ENCODE measurements at places on chromosomes 1 and 21.

GRCh38 chr21:36835383-36835795, 131.1 kb downstream of the HLCS start:
- no peak for DNase-seq

GRCh38 chr21:17359781-17360180, 153.1 kb upstream of the CXADR start:
- no peak for DNase-seq

GRCh38 chr1:219761208-219761860, 148.4 kb upstream of the ZC3H11B start:
- DNase-seq, result no peak

GRCh38 chr1:64111787-64112186, 91.6 kb upstream of the UBE2U start:
- DNase-seq, result no peak

DNA sequence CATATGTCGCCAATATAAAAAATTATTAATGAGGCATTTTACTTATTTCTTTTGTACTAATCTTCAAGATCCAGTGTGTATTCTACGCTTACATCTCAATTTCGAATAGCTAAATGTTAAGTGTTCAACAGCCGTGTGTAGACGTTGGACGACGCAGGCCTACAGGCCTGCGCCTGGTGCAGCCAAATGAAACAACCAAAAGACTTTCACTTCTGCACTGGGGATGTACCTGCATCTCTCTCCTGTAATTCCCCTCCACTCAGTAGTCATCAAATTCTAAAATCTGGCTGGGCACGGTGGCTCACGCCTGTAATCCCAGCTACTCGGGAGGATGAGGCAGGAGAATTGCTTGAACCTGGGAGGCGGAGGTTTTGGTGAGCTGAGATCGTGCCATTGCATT, 76.8 kb upstream of the HNRNPU start:
- no peak for DNase-seq

DNA sequence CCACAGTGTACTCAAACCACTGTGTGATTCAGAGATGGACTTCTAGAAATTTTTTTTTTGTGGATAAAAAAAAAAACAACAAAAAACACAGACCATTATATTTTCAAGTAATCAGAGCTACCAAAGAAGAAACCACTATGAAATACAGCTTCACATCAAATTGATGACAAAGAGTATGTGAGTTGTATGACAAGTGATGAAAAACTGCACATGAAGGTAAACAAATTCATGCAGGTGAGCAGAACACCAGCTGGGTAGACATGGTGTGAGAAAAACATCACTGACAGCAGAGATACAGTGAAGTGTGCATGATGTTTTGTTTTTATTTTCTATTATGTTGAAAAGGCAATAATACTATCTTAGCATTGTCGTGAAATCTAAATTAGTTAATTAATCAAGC, 8.0 kb upstream of the PTPRC start:
- DNase-seq, result no peak

DNA sequence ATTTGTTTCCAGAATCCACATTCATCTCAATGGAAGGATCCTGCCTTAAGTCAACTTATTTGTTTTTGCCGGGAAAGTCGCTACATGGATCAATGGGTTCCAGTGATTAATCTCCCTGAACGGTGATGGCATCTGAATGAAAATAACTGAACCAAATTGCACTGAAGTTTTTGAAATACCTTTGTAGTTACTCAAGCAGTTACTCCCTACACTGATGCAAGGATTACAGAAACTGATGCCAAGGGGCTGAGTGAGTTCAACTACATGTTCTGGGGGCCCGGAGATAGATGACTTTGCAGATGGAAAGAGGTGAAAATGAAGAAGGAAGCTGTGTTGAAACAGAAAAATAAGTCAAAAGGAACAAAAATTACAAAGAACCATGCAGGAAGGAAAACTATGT, 2.6 kb downstream of the GADD45A start:
- peak; percentile 32 for DNase-seq

DNA sequence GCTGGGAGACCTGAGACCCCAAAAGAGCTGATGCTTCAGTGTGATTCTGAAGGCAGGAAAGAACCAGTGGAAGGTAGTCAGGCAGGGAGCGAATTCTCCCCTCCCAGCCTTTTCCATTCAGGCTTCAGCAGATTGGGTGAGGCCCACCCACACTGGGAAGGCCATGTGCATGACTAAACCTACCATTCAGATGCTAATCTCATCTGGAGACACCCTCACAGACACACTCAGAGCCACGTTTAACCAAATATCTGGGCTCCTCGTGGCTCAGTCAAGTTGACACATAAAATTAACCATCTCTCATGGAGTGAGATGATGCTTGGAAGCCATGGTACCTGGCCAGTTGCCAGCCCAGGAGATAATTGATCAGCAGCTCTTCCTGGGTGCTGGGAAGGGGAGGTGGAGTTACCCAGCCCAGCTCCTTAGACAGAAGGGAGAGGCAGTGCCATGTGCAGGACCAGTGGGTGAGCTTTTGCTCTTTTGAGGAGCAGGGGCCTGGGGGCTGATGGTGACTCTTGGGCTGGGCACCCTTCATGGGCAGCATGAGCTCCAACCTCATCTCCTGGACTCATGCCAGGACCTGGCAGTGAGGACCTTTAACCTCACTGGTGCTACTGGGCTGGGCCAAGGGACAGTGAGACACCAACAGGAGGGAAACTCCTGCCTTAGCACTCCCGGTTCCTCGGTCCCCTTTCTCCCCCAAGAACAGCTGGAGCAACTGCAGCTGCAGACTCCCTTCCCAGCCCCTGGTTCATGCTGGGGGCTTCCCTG, 89.0 kb upstream of the ACTL8 start:
- DNase-seq, result no peak

GRCh38 chr1:49197081-49197480, 420.4 kb upstream of the BEND5 start:
- no peak for DNase-seq

- DNase-seq, result no peak
Measured at GRCh38 chr1:241208910-241209379, 148.1 kb downstream of the RGS7 start.

Data from suppressor macrophage treated with lipopolysaccharide for 4 hours (primary cell).